ENCODE measurements at places on chromosomes 13 and 19. TPM values are rescaled to one million over a fixed set of nuclear protein-coding genes. Genes with fewer than 3 reads are reported as not detected.

DNA sequence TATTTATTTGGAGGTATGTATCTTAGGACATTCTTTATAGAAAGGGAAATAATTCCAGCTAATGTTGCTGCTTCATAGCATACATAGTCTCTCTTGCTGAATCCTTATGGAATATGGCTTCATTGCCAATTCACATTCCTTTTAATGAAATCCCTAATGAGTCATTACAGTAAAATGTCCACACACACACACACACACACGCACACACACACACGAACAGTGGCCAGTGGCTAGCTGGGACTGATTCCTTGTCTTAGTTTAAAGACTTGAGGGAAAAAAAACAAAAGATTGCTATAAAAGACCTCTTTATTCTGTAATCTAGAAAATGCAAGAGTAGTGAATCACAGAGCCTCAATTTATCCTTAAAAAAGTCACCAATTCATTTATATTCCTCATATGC is 301.6 kb downstream of the SLITRK6 start:
- DNase-seq: no peak

Gene IFNL1
- polyA plus RNA-seq: 0.06 TPM

Gene DACT3
- polyA plus RNA-seq: 13.7 TPM

Gene GPR180
- polyA plus RNA-seq: 5.6 TPM

- peak; percentile 76 for DNase-seq
These were observed 14.6 kb upstream of the TMEM255B start for GRCh38 chr13:113744197-113745000.

GRCh38 chr19:15498910-15499309 is 9.4 kb upstream of the CYP4F22 start:
- no peak for DNase-seq

- DNase-seq: no peak
These were observed 799.3 kb upstream of the ARGLU1 start for GRCh38 chr13:107367258-107367657.

GRCh38 chr13:42107421-42107820 is 59.0 kb downstream of the DGKH start:
- DNase-seq: no peak

Gene ZNF112
- polyA plus RNA-seq: 9.2 TPM

DNA sequence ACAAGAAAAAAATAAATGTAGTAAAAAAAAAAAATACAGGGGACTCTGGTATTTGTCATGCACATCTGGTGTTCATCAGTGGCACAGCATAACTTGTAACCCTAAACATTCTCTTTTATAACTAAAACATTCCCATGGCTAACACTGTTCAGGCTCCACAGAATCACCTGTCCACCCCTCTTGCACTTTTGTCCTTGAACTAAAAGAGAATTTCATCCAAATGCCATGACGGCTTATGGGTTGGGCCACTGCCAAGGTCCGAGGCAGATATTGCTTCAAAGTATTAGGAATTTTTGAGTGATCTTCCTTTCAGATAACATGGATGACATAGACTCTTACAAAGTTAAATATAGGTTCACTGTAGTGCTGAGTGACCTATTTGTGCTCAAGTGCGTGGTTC is 25.7 kb upstream of the SERP2 start:
- DNase-seq: no peak

Gene SLC1A6
- 0.31 TPM for polyA plus RNA-seq

GRCh38 chr19:44720945-44721344 is 22.0 kb downstream of the CEACAM16 start:
- no peak for DNase-seq

GRCh38 chr19:8642561-8642960 is 12.1 kb downstream of the NFILZ start:
- no peak for DNase-seq

DNA sequence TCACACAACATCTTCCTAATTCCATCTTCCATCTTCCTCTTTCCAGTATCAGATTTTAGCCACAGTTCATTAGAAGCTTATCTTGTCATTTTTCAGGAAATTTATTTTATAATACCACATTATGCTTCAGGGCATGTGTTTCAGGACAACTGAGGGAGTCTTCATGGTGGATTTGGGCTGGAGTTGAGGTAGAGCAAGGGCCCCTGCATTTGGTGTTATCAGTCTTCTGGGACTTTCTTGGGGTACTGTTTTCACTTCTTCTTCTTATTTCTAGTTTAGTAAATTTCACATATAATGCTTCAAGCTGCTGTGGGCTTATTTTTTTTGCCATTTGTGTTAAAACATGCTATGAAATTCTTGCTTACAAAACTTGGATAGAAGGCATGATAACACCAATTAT is 188.7 kb downstream of the LHFPL6 start:
- DNase-seq: no peak

DNA sequence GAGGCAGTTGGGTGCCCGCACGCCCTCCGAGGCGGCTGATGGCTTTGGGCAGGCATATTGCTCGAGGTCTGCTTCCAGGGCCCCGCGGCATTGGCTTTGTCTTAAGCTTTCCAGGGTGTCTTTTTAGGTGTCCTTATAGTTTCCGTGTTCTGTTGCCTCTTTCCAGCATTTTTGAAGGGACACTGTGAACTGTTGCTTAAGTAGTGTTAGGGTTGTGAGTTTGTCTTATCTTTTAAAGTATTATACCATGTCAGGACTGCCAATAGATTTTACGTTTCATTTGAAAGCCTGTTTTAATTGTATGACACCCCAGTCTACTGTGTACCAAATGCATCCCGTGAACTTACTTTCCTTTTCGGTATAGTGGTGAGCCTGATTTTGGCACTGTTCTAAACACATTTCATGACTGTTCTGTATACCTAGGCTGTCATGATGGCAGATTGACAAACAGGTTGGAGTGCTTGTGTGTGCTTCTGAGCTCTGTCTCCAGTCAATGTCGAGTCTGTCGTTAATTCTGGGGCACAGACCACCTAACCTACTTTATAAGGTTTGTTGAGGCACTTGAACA is 656 bp downstream of the PCCA start:
- no peak for DNase-seq

GRCh38 chr13:99009987-99010551 is 32.2 kb upstream of the DOCK9 start:
- DNase-seq: no peak

Gene ARHGAP45
- 14.0 TPM for polyA plus RNA-seq

Gene SAE1
- polyA plus RNA-seq: 61.0 TPM

Gene MARCHF2
- polyA plus RNA-seq: 12.5 TPM

DNA sequence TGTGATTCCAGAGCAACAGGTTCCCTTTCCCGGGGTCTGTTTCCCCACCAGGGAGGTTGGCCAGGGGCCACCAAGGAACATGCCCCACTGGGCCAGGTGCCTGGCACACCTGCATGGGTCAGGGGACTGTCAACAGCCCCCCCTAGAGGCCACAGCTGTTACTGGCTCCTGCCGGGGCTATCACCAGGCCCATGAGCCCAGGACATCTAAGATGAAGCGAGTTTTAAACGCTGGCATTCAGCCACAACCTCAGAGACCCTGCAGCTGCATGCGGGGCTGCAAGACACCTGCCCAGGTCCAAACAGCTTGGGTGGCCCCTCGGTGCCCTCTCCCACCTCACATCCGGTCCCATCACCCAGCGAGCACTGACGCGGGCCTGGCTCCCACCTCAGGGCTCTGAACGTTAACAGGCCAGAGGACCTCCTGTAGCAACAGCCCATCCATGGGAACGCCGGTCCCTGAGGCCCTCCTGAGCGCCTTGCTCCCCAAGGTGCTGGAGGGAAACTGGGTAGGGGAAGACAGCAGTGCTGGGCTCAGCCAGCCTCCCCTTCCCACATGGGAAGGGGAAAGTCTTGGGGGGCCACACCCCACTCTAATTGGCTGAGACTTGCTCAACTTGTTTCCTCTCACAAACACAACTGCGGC is 12.0 kb downstream of the KHSRP start:
- DNase-seq: peak; percentile 57

GRCh38 chr19:41327076-41327575 is 17.2 kb downstream of the CCDC97 start:
- DNase-seq: no peak

Gene OCEL1
- 33.0 TPM for polyA plus RNA-seq

GRCh38 chr13:30453727-30454126 is 12.0 kb downstream of the HMGB1 start:
- no peak for DNase-seq

Gene ZNF254
- 19.0 TPM for polyA plus RNA-seq

Gene ADGRE1
- polyA plus RNA-seq: 1.9 TPM

- no peak for DNase-seq
These were observed 1328.2 kb downstream of the OLFM4 start for GRCh38 chr13:54356849-54357248.

DNA sequence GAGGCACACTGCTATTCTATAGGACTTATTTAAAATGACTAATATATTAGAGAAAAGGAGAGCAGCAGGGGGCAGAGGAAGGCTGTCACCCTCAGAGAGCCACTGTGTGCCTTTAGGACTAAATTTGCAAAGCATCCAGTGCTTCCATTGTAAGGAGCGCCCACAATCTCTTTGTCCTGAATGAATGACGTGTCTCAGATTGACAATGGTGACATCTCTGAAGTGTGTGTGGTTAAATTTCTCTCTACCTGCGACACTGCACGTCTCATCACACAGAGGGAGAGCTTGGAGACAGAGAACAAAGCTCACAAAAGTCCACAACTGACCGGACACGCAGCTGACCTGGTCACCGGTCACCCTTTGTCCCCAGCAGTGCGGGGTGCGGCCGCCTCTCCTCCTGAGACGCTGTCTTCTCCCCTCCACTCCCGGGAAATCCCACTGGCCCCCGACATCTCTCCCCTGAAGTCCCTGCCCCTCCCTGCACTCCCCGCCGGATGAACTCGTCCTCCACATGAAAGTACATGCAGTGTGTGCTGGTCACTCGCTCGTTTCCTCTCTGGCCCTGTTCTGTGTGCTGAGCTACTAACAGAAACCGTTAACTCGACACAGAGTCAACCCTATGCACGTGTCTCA is 107.2 kb downstream of the RAB20 start:
- no peak for DNase-seq

DNA sequence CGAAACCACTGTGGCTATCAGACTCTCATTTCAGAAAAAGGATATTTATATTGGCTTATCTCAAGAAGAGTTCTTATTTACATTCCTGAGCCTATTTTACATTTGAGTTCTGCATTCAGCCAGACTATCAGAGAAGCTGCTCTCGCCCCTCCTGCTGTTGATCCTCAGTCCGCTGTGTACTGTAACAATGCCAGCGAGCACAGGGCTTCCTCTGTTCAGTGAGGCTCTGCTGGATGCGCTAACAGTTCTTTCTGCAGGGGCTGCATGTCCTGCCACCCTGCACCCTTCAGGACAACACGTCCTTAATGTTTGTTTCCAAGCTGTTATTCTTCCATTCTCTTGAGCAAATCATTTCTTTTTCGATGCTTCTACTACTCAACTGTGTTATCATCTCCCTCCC is 463.7 kb upstream of the SGCG start:
- no peak for DNase-seq

DNA sequence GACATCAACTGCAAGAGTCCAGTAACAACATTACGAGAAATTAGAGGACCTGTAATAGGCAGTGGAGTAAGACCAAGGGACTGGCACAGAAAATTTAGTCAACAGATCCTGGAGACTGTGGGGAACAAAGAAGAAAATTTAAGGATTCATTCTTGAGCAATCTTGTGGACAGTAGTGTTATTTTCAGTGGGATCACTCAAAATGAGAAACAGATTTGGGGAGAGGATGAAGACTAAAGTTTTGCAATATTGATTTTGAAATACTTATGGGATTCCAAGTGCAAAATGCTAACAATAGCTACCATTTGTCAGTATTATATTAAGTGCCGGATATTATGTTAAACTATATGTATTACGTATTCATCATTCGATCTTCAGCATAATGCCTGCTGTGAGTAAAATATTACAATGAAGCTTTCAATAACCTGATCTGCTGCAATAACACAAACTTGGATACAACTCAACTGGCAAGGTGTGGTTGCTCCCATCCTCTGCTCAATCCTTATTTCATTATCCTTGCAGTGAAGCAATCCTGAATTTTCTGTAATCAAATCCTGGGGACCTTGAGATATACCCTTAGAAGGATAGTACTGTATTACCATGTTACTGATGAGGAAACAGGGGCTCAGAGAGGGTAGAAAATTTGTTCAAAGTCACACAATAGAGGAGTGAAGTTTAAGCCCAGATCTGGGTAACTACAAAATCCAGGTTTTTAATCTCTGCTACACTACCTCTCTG is 84.2 kb downstream of the SACS start:
- DNase-seq: no peak

Gene GARIN5A
- polyA plus RNA-seq: 2.7 TPM

Gene COL4A2
- polyA plus RNA-seq: 164 TPM

- no peak for DNase-seq
These were observed 6.6 kb downstream of the C19orf25 start for GRCh38 chr19:1472231-1473084.

GRCh38 chr13:40984668-40985366 is 34.3 kb downstream of the ELF1 start:
- DNase-seq: peak; percentile 77

DNA sequence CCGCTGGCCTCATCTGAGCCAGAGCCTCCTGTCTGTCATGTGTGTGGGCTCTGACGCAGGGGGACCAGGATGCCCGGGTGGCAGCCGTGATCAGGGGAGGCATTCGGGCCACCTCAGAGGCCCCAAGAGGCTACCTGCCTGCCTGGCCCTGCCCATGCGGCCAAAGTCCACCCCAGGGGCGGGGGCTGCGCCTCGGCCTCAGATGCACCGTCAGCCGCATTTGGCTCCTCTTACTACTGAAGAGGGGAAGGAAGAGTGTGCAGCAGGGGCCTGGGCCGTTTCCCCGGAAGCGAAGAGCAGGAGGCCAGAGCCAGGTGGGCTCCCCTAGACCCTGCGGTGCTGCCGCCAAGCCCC is 34.0 kb downstream of the C13orf46 start:
- DNase-seq: peak; percentile 79

Gene SLC39A3
- 18.2 TPM for polyA plus RNA-seq

DNA sequence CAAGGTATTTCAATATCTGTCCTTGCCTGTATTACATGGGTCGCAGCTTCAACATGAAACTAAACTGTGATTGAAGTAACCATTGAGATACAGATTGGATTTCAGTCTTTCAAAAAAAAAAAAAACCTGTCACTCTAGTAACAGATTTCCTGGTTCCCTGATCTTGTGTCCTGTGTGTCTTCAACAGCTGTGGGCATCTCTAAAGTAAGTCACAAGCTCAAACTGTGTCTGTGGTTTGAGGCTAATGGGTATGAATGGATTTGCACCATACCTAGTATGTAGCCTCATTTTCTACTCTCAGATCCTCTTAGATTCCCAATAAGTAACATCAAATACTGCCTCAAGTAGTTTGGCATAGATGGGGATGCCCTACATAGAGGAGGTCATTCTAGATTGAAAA is 300.1 kb downstream of the COG6 start:
- DNase-seq: no peak

Gene GPX4
- 394 TPM for polyA plus RNA-seq
